ENCODE measurements at places on chromosomes 2 and 18. TPM values are rescaled to one million over a fixed set of nuclear protein-coding genes. Genes with fewer than 3 reads are reported as not detected.
A peak's percentile ranks its signal among the peaks of the same experiment; 100 is the strongest.

DNA sequence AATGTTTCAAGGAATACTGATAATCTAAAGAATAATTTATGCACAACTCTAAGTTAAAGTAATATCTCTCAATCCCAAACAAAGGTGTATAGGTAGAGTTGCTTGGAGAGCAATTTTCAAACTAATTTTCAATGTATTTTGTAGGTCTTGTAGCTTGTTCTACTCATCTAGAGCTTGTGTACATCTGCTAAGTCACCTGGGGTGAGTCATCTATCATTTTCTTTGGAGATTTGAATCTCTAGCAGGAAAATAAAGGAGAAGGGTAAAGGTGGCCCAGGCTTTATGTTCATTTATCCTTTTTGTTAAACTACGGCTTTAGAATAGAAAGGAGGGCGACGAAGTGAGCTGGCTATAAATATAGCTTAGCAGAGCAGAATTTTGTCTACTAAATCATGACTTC, 76.8 kb upstream of the THUMPD2 start:
- no peak for DNase-seq

Gene GNLY
- total RNA-seq: not detected

Gene DNMT3A
- total RNA-seq: 58.1 TPM

GRCh38 chr18:55422456-55423180, 165.4 kb downstream of the TCF4 start:
- peak; percentile 66 for DNase-seq

GRCh38 chr2:85681776-85682175, 12.4 kb upstream of the GNLY start:
- DNase-seq: no peak

Gene C2orf80
- total RNA-seq: not detected

Gene IWS1
- 51.6 TPM for total RNA-seq

Gene CPO
- total RNA-seq: not detected

GRCh38 chr2:231235217-231235616, 36.8 kb downstream of the ARMC9 start:
- DNase-seq: no peak

Gene MBP
- total RNA-seq: 10.8 TPM

Gene GPR55
- 0.12 TPM for total RNA-seq

DNA sequence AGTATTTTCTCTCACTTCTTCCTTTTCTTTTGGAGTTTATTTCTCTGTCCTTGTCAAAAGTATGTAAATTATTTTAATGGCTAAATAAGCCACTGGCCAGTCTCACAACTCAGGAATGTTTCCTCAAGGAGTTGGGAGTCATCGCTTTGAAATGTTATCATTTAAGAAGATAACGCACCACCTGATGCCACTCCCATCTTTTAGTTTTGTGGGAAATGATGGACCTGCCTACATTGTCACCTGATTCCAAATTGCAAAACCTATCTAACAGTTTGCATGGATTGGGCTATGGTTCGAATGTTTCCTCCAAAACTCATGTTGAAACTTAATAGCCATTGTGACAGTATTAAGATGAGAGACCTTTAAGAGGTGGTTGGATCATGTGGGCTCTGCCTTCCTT, 32.4 kb upstream of the PPM1B start:
- DNase-seq: peak; percentile 80

GRCh38 chr18:5309888-5310470, 14.5 kb upstream of the ZBTB14 start:
- no peak for DNase-seq

GRCh38 chr18:65235966-65236624, 514.7 kb upstream of the CDH7 start:
- DNase-seq: no peak

Gene CETN1
- total RNA-seq: not detected

GRCh38 chr2:201420442-201421113, 30.7 kb downstream of the TRAK2 start:
- DNase-seq: peak; percentile 83

- DNase-seq: no peak
Observed at GRCh38 chr2:208711598-208711997, 305.0 kb downstream of the PTH2R start.

DNA sequence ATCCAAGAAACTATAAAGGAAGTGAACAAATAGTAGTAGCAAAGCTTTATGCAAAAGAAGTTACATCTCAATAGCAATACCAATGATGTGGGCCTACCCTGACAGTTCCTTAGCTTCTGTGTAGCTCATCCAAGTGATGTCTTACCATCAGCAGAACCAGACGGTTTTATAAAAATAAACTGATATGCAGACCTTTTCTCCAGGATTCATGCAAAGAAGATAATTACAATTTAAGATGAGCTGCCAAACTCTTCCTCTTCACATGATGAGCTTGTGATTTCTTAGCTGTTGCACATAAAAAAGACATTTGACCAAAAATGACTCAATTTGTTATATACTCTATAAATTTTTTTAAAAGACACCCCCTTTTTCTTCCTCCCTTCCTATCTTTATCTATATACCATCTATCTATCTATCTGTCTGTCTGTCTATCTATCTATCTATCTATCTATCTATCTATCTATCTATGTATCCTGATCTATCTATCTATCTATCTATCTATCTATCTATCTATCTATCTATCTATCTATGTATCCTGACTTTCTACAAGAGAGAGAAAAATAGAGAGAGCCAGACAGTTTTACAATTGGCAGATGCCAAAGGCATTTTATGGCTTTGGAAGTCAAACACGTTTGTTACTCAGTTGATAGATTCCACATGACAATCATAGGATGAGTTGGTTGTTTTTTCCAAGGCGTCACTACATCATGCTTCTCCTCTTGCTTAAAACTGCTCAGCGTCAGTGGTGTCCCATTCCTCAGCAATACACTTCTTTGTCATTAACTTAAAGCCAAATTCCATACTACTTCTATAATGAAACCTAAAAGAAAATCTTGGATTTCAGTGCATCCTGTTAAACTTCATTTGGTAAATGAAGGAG, 65.9 kb upstream of the ACTR3 start:
- no peak for DNase-seq

Gene NT5DC4
- not detected for total RNA-seq

Gene MEX3C
- 72.2 TPM for total RNA-seq

DNA sequence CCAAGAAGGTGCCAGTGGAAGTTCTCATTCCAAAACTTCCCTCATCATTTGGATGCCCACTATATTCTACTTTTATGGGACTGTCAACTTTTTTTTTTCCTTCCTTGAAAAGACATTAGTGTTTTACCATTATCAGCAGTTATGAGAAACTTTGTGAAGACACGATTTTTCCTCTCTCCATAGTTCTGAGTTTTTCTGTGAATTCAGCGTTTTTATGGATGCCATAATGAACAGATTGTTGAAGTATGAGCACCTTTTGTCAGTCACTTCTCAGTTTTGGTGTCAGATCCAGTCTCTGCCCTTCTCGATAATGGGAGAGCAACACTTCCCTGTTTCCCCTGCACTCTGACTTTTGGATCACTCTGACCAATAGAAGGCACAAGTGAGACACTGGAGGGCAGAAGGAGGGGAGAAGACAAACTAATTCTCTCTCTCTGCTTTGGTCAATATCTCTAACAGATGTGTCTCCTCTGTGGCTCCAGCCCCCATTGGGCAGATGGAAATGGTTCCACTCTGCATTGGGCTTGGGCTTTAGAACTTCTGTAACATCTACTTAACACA, 53.5 kb upstream of the FN1 start:
- DNase-seq: no peak

Gene AAMP
- 78.8 TPM for total RNA-seq

GRCh38 chr18:54165450-54165849, 59.0 kb downstream of the MBD2 start:
- DNase-seq: no peak

DNA sequence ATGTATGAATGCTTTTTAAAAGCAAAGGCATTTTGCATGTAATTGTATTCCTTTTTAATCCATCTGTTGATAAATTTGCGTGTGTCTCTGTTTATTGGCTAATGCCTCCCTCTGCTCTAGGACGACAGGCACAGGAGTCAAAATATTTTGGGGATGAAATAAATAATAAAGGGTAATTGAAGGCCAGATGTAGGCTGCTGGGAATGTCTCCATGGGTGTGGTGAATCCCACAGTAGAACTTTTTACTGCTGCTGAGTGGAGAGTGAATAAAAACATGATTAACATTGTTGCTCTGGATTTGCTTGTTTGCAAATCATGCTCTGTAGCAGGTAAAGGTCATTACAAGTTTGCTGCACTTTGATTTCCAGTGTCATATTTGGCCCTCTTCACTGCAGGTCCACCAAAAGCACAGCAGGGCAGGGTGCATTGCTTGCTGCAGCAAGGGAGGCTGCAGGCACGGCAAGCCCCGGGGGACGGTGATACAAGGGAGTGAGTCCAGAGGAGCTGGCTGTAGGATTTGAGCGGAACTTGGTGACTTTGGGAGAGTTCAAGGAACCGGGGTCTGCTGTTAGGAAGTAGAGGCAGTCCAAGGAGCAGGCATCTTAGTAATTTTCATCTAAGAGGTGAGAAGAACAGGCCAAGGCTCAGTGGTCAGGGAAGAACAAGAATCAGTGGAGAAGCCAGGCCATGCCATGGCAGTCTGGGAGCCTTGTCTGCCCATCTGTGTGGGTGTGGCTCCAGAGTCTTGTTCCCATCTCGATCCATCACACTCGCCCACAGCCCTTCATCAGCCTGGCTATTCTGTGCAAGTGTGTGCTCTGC, 201.5 kb upstream of the RAB6C start:
- DNase-seq: no peak

- DNase-seq: peak; percentile 56
Observed at GRCh38 chr18:76457475-76457874, 37.6 kb downstream of the ZNF516 start.

Gene PARD6G
- 26.9 TPM for total RNA-seq

Gene SCG2
- 5.6 TPM for total RNA-seq

- no peak for DNase-seq
Observed at GRCh38 chr18:57194070-57194469, 47.2 kb downstream of the BOD1L2 start.

Gene TNFRSF11A
- total RNA-seq: 0.75 TPM

DNA sequence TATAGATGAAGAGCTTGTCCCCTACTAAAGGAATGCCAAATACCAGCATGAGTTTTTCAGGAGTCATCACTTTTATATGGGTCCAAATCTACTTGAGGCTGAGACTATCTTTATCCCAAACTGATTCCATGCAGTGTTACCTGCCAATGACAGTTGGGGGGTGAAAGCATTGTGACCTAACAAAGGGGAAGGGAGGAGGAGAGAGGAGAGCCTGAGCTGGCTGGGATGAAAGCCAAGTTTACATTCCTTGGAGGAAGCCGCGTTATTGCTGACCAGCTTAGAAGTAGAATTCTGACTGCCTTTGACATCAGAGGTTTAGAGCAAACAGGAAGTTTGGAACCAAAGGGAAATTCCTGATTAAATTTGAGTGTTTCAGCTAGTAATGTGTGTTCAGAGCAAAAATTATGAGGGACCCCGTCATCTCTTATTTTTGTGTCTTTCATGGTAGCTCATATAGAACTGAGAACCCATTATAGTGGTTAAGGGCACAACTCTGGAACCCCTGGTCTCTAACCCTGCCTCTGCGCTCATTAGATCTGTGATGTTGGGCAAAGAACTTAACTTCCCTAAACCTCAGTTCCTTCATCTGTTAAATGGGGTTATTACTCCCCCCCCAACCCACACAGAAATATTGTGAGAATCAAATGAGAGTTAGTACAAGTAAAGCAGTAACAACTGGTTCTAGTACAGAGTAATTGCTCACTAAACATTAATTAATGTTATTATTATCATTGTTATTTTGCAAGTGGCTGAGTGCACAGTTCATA, 199.3 kb upstream of the EPAS1 start:
- peak; percentile 99 for DNase-seq

- no peak for DNase-seq
Observed at GRCh38 chr18:63144748-63145147, 174.8 kb downstream of the BCL2 start.

Gene SMCHD1
- total RNA-seq: 29.7 TPM

Gene TTC39C
- total RNA-seq: 10.4 TPM

DNA sequence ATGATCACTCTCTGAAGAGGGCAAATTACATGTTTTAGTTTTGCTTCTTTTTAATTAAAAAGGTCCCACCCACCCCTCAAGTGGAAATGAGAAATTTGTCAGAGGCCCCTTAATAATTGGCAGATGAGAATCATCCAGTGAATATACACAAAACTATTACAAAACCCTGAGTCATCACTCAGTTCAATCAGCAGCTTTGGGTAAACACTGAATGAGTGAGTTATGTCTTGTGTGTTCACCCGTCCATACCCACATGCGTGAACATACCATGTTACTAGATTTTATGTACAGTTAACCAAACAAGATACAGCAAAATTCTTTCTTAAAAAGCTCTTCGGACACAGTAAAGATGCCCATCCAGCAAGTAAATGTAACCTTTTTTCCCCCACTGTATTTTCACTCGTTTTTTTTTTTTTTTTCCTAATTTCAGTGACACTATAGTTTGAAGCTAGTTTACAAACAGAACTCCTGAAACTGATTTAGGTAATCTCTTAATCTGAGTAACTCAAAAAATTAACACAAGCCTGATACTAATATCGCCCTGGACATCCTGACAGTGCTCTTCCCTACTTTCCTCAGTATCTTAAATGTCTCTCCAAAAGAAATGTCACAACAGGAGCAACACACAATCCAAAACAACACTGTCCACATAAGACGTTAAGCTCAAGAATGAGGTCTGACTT, 1.4 kb downstream of the PSME4 start:
- DNase-seq: peak; percentile 70

Gene CHST9
- total RNA-seq: 1.3 TPM

Gene WBP1
- total RNA-seq: 58.3 TPM

- no peak for DNase-seq
Observed at GRCh38 chr2:150607390-150607811, 119.9 kb upstream of the RND3 start.
